ENCODE measurements at places on chromosomes 16 and 17.

- no peak for DNase-seq
These were observed 72.0 kb upstream of the TOX3 start for GRCh38 chr16:52618753-52619497.

GRCh38 chr17:46264456-46265198 lies 30.3 kb upstream of the LRRC37A start:
- peak; percentile 83 for DNase-seq

- no peak for DNase-seq
These were observed 292.0 kb downstream of the SEC14L1 start for GRCh38 chr17:77432742-77433141.

DNA sequence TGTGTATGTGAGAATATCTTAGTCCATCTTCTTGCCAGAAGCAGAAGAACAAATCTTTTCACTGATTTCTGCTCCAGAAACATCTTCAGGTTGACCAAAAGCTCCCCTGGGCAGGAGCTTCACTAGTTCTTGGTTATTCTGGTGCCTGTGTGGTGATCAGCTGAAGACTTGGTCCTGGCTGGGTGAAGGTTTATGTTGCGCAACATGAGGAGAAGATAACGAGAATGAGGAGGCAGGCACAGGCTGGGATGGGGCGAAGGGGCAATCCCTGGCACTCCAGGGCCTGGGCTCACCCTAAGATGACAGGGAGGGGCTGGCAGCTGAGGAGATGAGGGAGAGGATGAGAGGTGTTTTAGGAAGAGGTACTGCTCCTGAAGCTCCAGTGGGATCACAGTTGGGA lies 232.0 kb downstream of the NTN1 start:
- DNase-seq = no peak

Measured in HS-27A (cell line).